ENCODE measurements at places on chromosomes 16 and 17.

- peak; percentile 13 for DNase-seq
These were observed 21.2 kb upstream of the LGALS9 start for GRCh38 chr17:27609611-27610303.

GRCh38 chr17:73770115-73770848 is 126.0 kb upstream of the SDK2 start:
- peak; percentile 11 for DNase-seq

DNA sequence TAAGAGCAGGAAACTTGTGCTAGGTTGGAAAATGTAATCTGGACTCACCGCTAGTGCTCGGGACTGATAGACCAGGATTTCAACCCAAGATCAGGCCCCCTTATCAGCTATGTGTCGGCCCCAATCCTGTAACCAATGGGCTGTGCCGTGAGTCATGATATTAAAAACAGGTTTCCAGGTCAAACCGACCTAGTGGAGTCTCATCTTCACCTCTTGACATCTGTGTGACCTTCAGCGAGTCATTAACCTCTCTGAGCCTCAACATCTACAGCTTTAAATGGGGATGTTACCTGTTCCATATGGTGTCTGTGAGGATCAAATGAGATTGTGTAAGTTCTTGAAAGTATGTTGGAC is 512 bp downstream of the PMM2 start:
- no peak for DNase-seq

DNA sequence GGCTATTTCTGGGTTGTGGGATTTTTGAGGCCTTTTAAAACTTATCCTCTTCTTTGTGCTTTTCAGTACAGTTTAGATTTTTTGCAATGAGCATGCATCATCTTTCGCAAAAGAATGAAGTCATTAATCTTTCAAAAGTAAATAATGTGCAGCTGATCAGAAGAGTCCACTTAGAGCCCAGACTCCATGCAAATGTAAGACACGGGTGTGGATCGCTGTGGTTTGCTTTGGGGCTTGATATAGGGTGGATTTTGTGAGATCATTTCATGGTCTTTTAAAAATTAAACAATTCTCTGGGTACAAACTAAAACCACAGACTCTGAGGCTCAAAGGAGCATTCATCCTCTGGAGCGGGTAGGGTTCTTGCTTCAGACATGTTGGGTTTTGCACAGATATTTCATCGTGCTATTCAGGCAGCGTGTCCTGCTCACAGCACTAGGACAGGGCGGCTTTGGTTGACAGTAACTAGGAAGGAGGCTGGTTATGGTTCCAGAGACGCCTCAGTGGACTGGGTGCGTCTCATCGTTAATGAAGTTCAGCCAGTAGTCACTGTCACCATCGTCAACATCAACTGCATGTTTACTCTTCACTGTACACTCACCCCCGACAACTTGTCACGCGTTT is 129.4 kb upstream of the PLCG2 start:
- DNase-seq, result no peak

- no peak for DNase-seq
These were observed 267.1 kb upstream of the TNRC6C start for GRCh38 chr17:77691216-77692085.
